Stimulated activated CD8-positive, alpha-beta memory T cell treated with anti-CD3 and anti-CD28 coated beads, Interleukin-4, amount 100 ng/mL, for 4 hours (primary cell): ENCODE measurements at places on chromosomes 5 and 9.

GRCh38 chr5:75734913-75735789 lies 17.9 kb upstream of the POC5 start:
- no peak for DNase-seq

DNA sequence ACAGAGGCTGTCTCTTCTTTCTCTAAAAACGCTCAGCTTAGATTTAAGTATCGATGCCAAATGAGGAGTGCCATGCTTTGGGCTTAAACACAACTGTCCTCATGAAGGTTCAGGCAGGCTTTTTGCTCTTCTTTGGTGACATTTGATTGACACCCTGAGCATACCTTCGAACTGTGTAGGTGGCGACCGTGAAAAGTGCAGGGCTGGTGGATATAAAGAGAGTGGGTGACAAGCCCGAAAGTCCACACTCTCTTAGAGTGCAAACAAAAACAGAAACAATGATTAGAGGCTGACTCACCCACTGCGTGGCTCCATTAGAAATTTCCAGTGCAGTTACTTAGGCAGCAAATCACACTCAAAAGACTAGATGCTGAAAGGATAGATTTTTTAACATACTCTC lies 141.7 kb downstream of the SYK start:
- no peak for DNase-seq

- no peak for DNase-seq
Observed at GRCh38 chr9:104993291-104993963, 65.5 kb upstream of the ABCA1 start.

GRCh38 chr9:13116292-13116691 lies 163.2 kb downstream of the MPDZ start:
- no peak for DNase-seq

GRCh38 chr5:77213601-77214000 lies 3.1 kb downstream of the PDE8B start:
- DNase-seq = no peak

GRCh38 chr9:132990781-132991180 lies 12.3 kb downstream of the GFI1B start:
- no peak for DNase-seq

GRCh38 chr9:87478226-87478992 lies 19.3 kb upstream of the DAPK1 start:
- no peak for DNase-seq

DNA sequence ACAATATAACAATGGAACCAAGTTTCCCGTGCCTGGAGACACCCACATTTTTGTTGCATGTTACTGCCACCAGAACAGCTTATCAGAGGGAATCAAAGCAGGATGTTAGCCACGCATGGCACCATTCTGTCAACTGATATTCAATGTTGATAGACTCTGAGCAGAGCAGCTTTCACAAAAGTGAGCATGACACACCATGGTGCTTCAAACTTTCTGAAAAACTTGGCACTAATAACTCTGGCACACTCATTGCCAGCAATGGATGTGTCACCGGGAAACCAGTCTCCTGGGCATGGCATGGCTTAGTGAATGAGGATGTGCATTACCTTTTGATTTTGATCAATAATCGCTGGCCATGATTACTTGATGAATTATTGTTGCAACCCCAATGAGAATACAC lies 19.7 kb downstream of the NIPSNAP3B start:
- no peak for DNase-seq

DNA sequence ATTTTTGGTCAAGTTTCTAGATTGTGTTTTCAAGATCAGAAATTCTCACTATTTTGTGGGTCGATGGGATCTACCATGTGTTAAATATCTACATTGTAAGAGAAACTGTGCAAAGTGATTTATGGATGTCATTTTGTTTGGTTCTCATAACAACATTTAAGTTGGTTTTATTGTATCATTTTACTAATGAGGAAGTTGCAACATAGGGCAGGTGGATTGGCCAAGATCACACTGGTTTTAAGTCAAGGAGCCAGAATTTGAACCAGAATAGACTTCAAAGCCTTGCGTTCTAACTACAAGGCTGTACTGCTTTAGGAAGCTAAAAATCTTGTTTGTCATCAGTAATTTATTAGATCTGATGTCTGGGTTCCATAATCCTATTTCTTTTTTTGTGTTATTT lies 23.4 kb downstream of the SH3TC2 start:
- no peak for DNase-seq

- no peak for DNase-seq
Observed at GRCh38 chr9:72349911-72350310, 15.1 kb downstream of the ZFAND5 start.

GRCh38 chr5:39373791-39374190 lies 9.5 kb upstream of the C9 start:
- no peak for DNase-seq

- no peak for DNase-seq
Observed at GRCh38 chr5:51657340-51658240, 274.3 kb downstream of the ISL1 start.

DNA sequence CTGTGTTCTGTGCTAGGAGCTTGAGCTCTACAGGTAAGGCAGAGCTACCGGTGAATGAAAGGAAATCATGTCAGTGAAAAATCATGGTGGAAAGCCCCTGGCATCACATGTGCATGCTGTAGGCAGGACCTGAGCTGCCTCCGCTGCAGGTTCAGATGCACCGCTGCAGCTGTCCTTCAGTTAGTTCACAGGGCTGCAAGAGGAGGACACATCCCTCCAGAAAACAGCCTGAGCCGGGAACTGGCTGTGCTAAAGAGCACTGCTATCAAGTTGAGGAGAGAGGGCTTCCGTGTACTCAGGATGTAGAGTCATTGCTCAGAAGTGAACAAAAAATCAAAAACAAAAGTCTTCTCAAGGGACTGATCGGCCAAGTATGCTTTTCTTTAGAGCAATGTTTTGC lies 138.6 kb downstream of the ERCC6L2 start:
- DNase-seq = no peak

DNA sequence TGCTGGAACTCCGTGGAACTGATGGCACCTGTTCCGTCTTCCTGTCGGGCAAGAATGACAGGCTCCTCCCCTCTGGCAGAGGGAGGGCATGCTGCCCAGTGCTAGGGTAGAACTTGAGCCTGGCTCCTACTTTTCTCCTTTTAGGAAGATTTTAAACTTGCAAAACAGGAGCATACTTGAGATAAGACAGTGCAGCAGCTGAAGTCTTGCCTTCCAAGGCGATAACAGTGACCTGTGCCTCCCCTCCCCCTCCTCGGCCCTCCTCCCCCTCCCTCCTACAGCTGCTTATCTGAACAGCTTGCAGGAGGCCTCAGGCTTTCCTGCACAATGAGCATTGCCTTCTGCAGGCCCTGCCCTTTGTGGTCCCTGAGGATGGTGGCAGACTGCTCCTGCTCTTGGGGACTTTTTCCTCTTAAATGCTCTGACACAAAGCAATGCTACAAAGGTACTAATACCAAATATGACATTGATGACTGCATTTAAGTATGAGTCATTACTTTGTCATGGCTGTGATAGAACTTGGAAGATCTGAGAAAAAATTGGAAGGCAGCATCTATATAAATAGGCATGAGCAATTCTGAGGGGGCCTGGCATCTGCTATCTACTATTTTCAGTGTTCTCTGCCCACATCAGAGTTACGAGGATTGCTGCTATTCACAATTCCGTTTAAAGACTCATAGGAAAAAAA lies 2.0 kb downstream of the GADD45G start:
- DNase-seq = no peak

- DNase-seq = no peak
Observed at GRCh38 chr5:113806904-113807303, 293.4 kb downstream of the YTHDC2 start.

DNA sequence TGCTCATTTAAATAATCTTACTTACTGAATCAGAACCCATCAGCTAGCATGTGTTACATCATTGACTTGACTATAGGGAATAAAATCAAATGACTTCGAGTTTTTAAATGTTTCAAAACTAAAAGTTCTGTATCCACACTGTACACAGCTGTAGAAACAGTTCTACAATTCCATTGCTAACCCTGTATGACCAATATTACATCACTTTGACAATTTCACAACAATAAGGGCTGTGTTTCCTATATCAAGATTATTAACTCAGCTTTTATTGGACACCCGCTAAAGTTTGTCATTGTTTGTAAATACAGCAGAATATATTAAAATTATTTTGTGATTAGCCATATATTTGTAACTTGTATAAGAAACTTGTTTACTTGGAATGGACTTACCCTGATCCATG lies 540.8 kb downstream of the PRELID2 start:
- DNase-seq = no peak
